Calu3 (cell line): ENCODE measurements at places on chromosomes 2 and 18.

- no peak for DNase-seq
These were observed 88.7 kb downstream of the ASB1 start for GRCh38 chr2:238515377-238515776.

GRCh38 chr2:62964671-62965070 lies 86.0 kb upstream of the OTX1 start:
- no peak for DNase-seq

DNA sequence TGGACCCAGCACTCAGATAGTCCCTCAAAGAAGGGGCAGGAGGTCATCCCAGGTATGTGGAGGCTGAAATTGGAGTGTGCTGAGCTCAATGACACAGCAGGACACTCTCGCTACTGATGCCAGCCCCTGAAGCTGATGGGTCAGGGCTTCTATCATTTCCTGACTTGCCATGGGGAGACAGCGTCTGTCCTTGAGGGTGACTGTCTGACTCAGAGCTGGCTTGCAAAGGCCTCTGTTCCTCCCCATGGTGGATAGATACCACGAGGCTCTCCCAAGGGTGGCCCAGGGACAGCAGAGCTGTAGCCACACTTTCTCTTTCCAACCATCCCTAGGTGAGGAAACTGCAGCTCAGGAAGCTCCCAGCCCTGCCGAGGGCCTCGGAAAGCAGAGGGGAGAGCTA lies 10.8 kb downstream of the ALPG start:
- DNase-seq = no peak

GRCh38 chr2:37842732-37843440 lies 82.2 kb upstream of the RMDN2 start:
- no peak for DNase-seq

DNA sequence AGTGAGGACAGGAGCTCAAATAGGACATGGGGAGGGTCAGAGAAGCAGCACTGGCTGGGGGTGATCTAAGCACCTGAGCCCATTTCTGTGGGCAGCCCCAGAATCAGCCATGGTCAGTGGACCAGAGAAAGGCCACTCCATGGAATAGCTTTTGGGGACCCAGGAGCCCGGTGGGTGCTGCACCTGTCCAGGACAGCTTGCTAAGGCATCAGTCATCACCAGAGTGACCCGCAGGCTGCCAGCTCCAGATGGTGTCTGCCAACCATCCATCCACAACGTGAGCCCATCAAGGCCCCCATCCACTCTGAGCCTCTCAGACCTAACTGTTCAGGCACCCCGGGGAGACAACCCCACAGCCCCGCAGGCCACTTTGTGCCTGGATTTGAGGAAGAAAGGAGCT lies 23.6 kb upstream of the COL6A3 start:
- no peak for DNase-seq

- DNase-seq = no peak
These were observed 4.0 kb downstream of the ABHD3 start for GRCh38 chr18:21700528-21701075.

- DNase-seq = no peak
These were observed 53.1 kb downstream of the CDC42EP3 start for GRCh38 chr2:37618326-37618725.

- DNase-seq = no peak
These were observed 58.1 kb upstream of the FOSL2 start for GRCh38 chr2:28334527-28334894.

- DNase-seq = no peak
These were observed 19.5 kb upstream of the PUM2 start for GRCh38 chr2:20370191-20370590.

DNA sequence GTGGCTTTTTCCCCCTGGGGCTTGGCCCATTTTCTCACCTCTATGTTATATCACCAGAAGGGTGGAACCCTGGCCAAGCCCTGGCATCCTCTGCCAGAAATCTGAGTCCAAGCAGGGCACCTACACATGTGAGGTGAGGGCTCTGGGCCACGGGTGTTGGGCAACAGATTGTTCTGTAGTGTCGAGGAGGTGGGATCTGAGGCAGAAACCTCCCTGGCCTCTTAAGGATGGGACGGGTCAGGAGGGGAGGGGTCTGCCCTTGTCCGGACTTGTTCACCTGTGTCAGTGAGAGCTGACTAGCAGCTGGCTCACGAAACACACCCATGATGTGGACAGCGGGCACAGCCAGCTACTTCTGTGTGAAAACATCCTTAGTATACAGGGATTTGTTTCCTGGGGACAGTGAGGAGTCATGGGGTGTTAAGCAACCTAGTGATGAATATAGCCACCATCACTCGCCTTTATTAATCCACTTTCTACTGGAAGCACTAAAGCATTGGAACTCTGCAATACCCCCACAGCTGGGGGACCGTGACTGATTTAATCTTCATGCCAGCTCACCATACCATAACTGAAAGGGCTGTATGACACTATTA lies 35.6 kb downstream of the EPAS1 start:
- DNase-seq = no peak

DNA sequence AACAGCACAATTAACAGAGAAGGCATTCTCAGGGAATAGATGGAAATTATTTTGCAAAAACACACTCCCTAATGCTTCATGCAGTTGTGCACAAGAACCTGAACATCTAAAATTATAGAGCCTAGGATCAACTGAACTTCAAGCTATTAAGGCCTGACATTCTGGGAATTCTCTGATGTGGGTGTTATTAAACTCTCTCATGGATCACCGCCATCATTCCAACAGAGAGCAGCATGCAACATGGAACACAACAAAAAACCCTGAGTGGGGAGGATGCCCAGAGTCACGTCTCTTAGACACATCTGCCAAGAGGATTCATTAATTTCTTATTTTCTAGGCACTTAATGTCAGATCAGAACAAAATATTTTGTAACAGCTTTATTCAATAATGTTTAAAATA lies 543.8 kb downstream of the ERBB4 start:
- no peak for DNase-seq

DNA sequence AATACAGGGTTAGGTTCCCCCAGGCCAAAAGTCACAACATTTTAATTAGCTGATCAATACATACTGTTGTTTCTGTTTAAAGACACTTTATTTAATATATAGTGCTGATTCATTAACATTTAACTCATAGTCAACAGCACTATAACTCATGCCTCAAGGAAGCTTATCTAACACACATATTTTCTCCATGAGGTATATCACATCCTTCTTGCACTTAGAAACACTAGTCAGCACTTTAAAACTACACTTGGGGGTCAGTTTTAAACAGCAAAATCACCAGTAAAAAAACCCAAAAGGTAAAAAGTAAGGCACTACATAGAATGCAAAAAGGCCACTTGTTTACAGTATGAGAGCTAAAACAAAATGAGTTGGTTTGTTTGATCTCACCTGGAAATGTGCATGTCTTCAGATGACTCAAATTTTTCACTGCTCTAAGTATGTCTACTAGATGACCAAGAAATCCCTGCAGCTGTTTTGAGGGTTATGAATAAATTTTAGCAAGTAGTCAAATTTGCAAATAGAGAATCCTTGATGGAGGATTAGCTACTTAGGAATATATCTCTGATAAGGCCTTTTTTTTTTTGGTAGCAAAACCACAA lies 54.1 kb upstream of the EPB41L5 start:
- no peak for DNase-seq

GRCh38 chr2:70676301-70677035 lies 91.5 kb downstream of the ADD2 start:
- no peak for DNase-seq

DNA sequence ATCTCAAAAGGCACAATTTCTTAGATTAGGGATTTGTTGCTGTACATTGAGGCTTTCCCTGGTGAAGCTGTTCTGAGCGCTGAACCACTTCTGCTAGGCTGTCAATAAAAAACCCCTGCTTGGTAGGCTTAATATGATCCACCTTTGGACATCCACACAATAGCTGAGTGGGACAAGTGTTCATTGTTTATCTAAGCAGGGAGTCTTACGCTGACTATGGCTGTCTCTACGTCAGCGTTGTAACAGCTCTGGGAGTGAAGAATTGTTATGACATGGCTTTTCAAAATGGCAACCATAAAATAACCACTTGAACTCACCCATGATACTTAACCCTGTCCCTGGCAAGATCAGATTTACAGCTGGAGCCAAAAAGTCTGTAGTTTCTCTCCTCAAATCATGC lies 111.5 kb upstream of the SULT1C3 start:
- DNase-seq = no peak

GRCh38 chr2:233996461-233996860 lies 54.0 kb upstream of the SPP2 start:
- no peak for DNase-seq

DNA sequence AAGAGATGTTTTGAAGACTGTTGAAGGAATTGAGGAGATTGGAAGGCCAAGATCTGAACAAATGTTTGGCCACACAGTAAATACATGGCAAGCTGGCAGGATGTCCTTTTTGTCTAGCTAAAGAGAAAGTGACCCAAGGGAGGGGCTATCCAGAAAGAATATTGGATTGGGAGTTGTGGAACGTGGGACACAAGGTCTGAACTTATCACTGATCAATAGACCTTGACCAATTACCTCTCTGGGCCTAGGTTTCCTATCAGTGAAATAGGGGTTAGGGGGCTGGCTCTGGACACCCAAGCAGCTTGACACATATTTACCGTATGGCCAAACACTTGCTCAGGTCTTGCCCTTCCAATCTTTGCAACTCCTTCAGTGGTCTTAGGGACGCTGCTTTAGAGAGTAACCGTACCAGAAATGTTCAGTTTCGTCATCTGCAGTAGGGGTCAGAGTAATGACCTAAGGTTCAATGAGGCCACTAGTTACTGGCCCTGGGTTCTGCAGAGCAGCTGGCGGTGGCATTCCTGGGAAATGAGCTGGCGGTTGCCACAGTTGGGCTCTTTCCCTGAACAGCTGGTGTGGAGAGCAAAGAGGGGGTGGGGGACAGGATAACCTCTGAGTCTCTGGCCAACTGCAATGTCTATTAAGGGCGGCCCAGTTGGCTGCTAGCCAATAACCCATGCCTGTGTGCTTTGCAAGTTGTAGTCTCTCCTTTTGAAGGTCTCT lies 70.1 kb upstream of the STPG4 start:
- DNase-seq = peak; percentile 48

GRCh38 chr18:75912829-75913228 lies 485.3 kb upstream of the SMIM21 start:
- DNase-seq = no peak

DNA sequence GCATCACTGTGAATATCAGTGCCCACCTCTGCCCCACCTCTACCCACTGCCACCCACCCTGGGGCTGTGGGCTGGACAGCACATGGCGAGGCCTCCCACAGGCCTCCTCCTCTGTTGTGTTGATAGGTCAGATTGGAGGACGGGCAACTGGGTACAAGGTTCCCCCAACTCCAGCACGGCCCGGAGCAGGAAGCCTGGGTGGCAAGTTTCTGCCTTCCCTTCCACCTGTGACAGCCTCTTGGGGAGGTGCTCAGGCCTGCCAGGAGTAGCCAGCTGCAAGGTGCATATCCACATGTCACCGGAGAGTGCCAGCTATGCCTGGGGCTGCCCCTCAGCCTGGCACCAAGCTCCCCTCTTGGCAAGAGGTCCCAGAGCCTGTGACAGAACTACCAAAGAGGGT lies 6.9 kb upstream of the ECEL1 start:
- no peak for DNase-seq

GRCh38 chr2:68435615-68436014 lies 31.5 kb downstream of the FBXO48 start:
- no peak for DNase-seq

DNA sequence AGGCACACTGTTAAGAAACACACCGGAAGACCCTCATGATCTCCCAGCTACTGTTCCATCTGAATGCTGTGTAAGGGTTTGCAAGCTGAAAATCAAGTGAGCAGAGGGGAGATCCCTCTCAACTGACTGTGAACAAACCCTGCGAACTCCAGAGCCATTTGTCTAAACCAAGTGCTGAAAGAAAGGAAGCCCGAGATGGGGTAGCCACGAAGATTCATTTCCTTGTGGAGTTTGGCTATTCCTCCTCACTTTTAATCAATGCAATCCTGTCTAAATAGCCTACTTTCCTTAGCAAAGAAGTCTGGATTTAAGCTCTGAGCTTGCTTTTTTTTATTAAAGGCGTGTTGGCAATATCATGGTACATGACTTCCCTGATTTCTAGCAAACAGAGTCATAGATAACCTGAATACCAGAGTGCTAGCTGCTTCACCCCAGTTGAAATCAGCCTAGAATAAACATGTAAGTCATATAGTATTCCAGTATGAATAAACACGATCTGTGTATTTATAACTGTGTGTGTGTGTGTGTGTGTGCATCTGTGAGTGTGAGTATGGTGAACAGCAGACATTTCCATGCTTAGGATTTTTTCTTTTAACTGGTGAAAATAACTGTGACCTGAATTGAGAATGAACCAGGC lies 365.2 kb downstream of the ZNF521 start:
- no peak for DNase-seq

DNA sequence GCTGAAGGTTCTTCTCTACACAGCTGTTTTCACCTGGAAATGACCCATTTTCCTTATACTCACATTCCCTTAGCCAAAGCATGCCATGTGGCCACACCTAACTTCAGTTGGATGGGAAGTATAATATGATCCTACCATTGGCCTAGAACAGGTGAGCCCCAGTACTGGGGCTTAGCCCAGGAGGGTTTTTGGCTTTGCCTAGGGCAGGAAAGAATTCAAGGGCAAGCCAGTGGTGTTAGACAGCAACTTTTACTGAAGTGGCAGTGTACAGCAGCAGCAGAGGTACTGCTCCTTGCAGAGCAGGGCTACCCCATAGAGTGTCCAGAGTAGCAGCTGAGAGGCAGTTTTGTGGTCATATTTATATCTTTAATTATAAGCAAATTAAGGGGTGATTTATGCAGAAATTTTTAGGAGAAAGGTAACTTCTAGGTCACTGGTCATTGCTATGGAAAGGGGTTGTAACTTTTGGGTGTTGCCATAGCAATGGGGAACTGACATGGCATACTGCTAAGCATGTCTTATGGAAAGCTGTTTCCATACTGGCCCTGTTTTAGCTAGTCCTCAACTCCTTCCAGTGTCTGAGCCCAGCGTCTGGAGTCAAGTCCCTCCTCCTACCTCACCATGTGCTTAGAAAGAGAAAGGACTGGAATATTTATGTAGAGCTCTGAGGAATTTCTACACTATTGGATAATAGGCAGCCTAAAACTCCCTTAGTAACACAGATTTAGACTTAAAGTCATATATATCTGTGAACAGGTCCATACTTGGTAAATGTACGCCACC lies 109.0 kb upstream of the DTNA start:
- DNase-seq = no peak

- DNase-seq = no peak
These were observed 15.4 kb downstream of the ZNF516 start for GRCh38 chr18:76479351-76480238.

- no peak for DNase-seq
These were observed 9.5 kb downstream of the NFATC1 start for GRCh38 chr18:79405019-79405780.

DNA sequence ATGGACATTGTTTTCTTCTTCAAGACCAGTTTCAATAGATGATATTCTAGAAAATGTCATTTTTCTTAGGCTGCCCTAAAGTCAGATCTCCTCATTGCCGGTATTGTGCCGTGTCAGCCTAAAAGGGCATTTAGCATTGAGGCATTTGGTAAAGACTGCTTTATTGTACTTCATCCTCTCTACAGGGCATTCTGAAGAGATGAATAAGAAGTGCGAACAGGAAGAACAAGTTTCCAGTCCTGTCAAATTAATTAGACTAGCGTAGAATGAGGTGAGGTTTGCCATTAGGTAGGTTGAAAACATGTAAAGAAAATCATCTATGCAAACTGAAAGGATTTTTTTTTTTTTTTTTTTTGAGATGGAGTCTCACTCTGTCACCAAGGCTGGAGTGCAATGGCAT lies 60.6 kb downstream of the ETAA1 start:
- DNase-seq = peak; percentile 9

- peak; percentile 83 for DNase-seq
These were observed 95.0 kb downstream of the TNFRSF11A start for GRCh38 chr18:62420151-62420512.

GRCh38 chr2:216974321-216975302 lies 114.7 kb upstream of the TNP1 start:
- no peak for DNase-seq
